Choroid plexus epithelial cell (primary cell): ENCODE measurements at places on chromosomes 3 and 15.
A peak's percentile ranks its signal among the peaks of the same experiment; 100 is the strongest.

- DNase-seq: no peak
Observed at GRCh38 chr15:71538181-71538580, 272.2 kb upstream of the NR2E3 start.

GRCh38 chr3:114626751-114627150 is 332.9 kb downstream of the TIGIT start:
- no peak for DNase-seq

DNA sequence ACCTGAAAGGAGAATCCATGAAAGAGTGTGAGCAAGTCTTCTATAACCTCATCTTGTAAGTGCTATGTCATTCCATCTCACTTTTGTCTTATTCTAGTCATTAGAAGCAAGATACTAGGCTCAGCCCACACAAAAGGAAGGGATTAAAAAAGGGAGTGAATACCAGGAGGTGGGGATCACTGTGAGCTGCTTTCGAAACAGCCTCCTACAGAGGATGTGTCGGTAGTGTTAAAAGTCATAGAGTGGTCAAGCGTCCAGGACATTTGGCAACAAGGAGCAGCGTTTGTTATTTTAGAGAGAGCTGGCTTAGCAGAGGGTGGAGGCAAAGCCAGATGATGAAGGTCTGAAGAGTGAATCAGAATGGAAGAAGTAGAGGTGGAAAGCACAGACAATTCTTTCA is 11.7 kb upstream of the ZNF148 start:
- peak; percentile 83 for DNase-seq

- DNase-seq: no peak
Observed at GRCh38 chr15:74423431-74424257, 10.1 kb downstream of the SEMA7A start.

DNA sequence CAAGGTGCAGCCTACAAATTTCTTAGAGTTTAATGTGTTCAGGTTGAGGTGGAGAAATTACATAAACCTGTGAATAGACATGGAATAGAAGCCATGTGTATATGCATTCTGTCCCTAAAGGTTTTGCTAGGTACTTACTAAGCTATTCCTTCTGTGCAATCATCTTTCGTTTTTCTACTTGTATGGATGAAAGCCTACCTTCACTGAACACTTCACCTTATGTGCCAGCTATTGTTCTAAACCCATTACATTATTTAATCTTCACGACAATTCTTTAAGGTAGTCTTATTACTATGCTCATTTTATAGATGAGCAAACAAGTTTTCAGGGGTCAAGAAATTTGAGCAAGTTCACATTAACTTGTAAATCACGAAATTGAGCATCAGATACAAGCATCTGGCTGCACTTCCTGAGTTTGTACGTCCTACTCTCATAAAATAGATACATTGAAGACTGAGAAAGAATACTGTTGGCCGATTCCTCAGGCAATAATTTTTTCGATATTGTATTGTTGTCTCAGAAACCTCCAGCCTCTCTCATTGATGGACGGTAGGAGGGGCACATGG is 635 bp upstream of the RCN2 start:
- DNase-seq: no peak

DNA sequence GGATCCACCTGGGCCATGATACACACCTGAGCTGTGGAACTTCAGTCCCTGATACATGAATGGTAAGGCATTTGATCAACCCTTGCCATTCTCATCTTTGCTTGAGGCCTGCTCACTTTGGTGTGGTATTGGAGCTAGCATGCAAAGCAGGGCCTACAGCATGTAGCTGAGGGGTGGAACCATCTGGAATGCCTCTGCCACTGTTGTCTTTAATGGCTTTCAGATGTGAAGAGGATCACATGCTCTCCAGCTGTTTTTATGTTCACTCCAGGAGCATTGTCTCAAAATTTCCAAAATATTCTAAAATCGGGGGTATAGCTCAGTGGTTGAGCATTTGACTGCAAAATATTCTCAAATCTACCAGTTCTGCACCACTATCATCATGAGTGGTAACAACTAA is 64.4 kb upstream of the PHLDB2 start:
- DNase-seq: no peak

DNA sequence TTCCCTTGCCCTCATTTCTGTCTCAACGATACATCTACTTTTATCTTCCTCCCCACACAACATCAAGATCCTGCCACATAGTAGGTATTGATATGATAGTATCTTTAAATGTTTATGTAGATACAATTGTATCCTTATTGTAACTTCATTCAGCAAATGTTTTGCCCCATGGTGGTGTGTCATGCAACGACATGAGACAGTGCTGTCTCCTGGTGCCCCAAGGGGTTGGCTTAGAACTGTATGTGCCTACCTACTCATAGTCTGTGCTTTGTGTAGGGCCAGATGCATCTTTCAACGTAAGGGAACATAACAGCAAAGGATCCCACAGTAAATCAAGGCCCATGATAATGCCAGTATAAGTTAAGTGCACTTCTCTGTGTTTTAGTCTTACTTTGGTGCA is 2.8 kb upstream of the CD47 start:
- DNase-seq: no peak

GRCh38 chr3:159186581-159186980 is 384.7 kb downstream of the MFSD1 start:
- DNase-seq: no peak
